ENCODE measurements at places on chromosomes 4 and X.

DNA sequence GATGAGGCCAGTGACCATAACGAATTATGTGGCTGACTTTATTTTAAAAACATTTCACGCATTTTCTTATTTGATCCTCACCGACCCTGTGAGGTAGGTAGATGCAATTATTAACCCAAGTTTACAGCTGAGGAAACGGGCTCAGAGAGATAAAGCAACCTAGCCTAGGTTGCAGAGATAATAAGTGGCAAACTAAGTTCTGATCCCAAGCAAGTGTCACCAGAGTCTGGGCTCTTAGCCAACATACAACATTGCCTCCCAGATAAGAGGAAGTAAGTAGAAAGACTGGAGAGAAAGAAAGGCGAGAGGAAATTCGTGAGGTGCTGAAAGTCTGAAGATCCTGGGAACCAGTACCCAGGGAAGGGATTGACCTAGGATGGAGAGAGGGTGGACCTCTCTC lies 77.4 kb upstream of the GPR50 start:
- peak; percentile 1 for DNase-seq

GRCh38 chr4:12221031-12221430 lies 792.3 kb upstream of the HS3ST1 start:
- DNase-seq = no peak

DNA sequence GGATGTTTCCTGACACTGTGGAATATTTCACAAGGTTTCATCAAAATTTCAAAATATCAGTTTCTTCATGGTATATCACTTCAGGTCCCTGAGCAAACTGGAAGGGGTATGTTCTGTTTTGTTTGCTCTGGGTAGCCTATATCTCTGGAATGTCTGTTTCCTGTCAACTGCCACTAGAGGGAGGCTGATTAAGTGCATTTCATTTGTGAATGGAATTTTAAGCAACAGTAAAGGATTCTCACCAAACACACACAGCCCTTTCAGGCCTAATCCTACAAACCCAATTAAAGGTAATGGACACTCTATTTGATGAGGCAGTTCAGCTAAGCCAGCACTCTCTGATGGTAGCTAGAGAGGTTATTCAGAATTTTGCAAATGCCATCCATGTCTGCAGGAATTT lies 307.1 kb downstream of the TEX13A start:
- DNase-seq = peak; percentile 1

- DNase-seq = no peak
Measured at GRCh38 chr4:107125496-107125895, 89.4 kb upstream of the DKK2 start.

DNA sequence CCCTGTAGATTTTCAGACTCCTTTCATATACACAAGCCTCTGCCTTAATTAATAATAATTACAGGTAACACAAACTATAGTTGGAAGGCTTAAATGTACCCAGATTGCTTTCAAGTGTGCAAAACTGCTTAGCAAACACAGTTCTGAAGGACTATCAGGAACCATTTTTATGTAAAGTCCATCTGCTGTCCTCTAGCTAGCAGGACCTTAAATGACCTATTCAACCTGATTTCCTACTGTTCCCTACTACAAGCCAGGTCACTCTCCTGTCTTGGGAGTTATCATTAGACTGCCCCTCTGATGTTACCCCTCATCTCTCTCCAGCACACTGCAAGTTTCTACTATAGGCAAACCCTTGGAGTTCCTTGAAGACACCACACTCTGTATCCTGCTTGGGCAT lies 157.3 kb downstream of the GBA3 start:
- DNase-seq = no peak

DNA sequence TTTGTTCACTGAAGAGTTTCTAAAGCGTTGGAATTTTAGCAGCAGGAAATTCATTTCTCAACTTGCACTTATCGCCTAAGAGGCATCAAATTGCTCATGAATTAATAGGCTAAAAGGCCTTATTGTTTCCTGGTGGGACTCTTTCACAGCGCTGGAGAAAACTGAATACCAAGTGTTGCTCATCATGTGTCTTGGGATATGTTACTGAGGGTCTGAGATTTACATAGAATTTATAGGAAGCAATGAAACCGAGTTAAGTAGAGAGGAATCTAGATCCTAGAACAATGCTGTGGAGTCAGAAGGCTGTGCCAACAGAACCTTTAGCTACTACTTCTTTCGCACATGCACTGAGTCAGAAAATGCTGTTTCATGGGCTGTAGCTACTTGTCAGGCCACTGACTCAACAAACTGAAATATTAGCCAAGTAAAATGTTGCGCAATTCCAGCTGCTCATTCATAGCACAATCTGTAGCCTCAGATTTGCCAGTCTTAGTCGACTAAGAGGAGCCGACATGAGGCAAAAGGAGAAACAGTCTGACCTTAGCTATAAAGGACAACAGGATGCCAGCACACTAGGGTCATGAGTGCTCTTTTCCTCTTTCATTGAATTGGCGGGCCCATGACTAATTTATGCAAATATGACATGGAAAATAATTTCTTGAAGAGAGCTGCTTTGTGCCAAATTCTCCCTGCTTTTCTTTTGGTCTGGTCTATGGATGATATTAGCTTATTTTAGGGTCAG lies 35.9 kb upstream of the CXCL8 start:
- DNase-seq = peak; percentile 96

DNA sequence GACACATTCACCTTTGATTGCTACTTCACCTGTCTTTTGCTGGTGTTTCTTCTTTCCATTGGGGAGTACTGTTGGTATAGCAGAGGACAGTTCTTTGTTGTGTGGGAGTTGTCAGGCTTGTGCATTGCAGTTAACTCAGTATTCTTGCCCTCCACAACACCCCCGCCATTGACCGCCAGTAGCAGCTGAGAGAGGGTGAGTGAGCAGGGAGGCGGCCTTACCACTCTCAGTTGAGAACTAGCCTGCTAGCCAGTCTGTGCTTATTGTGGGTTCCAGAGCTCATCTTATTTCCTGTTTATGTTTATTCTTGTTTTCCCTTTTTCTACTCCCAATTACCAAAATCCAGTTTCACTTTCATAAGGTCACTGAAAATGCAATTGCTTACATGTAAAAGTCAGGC lies 52.2 kb downstream of the STIM2 start:
- peak; percentile 18 for DNase-seq

GRCh38 chrX:130556951-130557350 lies 155.2 kb downstream of the RBMX2 start:
- no peak for DNase-seq

DNA sequence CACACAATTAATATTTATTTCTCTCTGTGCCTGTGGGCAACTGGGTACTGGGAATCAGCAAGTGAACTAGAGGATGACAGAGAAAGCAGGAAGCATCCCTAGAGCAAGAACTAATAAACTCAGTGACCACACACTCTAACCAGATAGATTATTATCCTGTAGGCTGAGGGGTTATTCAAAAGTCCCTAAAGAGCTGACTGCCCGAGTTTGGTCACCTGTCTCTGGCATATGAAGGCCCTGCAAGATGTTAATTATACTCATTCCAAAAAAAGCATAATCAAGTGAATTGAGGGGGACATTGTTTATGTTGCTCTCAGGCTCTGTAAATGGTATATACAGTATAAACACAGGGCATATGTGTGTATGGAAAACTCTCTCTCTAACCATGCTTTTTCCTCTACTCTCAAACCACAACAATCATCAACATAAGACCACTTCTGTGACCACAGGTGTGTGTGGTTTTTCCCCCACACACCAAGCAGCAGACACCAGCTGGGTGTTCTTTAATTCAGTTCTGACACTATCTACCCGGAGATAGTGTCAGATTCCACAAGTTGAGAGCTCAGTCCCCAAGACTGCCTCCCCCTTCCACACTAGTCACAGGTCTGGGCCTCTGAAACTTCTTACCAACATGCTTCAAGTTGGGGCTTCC lies 6.2 kb upstream of the HPSE start:
- DNase-seq = no peak

DNA sequence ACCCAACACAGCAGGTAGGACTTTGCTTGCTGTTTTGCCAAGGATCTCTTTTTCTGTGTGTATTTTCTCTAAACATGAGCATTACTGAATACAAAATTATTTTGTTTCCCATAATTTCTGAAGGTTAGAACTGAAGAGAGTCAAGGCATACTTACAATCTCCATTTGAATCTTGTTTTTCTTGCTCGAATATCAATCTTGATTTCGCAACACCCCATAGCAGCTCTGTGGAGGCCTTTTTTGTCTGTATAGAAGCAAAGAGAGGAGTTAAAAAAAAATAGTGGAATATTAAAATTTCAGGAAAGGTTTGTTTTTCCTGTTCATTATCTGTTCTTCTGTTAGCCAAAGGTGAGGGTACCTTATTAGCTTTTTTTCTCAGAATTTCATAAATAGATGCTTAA lies 92.9 kb downstream of the TNIP2 start:
- no peak for DNase-seq

GRCh38 chrX:10884246-10884645 lies 226.9 kb upstream of the HCCS start:
- no peak for DNase-seq

GRCh38 chr4:128519163-128519830 lies 231.7 kb upstream of the PGRMC2 start:
- no peak for DNase-seq

DNA sequence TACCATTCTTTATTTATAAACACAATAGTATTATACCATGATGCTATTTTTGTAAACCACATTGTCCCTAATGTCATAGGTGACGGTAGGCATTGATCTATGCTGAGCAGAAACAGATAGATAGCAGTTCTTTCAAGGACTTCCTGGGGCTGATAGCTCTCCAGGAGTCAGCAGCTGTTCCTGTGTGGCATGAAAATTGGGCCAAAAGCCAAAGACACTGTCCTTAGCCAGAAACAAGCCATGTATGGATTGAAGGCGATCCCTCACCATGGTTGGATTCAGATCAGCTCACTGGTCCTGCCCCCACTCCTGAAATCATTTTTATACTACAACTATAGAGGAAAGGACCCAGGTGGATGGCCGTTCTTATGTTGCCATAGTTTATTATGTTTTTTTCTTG lies 53.6 kb downstream of the DDX60 start:
- no peak for DNase-seq

DNA sequence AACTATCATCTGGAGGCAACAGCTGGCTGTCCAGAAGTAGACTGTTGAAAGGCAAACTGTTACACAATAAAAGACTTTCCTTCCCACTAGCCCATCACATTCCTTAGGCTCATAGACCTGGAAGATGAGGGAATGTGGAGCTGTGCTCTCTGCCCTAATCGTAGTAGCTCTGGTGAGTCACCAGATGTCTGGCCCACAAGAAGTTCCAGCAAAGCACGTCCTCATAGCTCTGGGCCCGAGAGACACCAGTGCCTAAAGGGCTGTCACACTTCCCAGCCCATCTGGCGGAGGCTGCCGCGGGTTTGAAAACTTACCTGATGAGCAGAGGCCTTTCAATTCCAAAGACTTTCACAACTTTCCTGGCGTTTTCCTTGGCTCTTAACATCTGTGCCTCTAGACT lies 81.7 kb upstream of the STOX2 start:
- DNase-seq = peak; percentile 75

DNA sequence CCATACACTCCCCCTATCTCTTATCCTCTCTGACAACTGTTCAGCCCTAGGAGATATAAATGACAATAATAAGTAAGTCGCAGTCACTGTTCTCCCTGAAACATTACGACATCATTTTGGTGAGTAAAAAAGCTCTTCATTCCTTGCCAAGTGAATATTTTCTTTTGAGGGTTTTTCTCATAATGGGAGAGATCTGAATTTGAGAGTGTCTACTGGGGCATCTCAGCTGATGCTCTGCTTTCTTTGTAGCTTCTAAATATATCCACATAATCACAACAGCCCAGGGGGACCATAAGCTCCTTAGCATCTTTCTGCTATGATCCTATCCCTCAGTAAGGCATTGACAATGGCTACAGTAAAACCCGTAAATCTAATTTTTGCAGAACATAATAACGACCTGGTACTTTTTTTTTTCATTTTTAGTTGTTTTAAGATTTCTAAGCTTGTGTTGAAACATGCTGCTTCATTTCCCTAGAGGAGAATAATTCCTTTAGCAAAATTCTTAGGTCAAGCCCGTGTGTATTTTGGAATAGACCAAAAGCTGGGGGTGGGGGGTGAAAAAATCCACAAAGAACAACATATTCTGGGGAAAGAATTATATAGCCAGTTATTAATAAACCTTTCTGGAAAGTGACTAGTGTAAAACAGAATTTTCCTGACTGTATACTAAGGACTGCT lies 78.1 kb upstream of the GPM6B start:
- no peak for DNase-seq

- DNase-seq = no peak
Measured at GRCh38 chr4:8710416-8710815, 117.9 kb downstream of the CPZ start.

DNA sequence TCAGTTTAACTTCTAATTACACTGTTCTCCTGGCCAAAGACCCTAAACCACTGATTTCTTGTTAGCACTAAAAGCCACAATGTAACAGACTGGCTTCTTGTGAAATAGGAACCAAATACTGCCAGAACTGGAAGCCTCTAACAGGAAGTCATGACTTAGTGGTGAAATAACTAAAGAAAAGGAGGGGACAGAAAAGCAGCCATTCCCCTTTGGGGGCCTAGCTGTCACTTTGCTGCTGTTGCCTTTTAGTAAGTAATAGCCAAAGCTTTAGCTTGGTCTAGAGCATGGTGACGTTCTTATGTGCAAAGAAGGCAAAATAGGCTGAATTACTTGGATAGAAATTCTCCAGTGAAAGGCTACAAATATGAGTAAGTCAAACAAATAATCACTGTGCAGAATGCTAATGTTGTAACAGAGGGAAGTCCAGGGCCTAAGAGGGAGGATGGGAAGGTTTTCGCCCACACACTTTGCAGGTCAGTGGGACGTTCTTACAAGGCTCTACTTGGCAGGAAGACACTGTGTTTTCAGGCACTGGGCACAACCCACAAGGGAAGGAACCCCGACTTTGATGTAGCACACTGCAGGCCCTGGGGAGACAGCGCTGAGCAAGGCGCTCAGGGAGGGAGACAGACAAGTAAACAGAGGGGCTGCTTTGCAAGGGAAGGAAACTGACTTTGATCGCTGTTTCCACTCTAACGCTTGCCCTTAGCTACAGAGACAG lies 16.7 kb downstream of the GAB3 start:
- DNase-seq = peak; percentile 46

- no peak for DNase-seq
Measured at GRCh38 chr4:141311246-141312204, 90.8 kb downstream of the ZNF330 start.

DNA sequence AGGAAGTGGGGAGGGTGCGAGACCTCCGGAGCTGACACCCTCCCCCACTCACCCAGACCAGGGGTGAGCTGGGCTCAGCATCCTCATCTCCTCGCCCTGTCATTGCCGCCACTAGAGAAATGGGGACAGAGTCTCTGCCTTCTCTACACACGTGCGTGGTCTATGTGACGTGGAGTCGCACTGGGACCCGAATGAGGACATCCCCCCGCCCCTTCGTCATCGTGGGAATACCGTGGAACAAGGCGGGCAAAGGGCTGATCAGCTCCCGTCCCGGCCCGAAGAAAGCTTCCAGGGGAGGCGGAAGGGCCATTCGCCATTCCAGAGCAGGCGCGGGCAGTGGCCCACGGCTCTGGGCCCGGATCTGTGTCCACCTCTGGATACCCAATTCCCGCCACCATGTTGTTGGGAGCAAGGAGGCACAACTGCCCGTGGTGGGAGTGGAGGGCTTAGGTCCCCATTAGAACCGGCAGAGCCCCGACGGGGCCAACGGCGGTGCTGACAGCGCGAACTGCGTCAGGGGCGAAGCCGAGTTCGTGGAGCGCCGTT lies 12.0 kb downstream of the HMX1 start:
- DNase-seq = no peak
